ENCODE measurements at places on chromosomes 3 and 15.

GRCh38 chr3:111872979-111873378 is 13.9 kb downstream of the PHLDB2 start:
- no peak for DNase-seq

DNA sequence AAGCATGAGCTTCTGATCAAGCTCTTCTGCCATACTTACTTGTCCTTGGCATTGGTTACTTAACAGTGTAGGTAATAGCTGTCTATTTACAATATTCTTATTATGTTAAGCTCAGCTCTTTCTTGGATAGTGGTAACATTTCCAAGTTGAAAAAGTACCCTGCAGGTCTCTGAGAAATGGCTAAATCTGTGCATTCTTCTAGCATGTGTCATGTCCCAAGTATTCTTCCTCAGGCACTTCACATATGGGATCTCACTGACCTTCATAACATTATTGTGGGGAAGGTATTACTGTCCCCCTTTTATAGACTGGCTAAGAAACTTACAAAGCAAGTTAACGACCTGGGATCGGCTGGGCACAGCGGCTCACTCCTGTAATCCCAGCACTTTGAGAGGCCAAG is 236.1 kb downstream of the RORA start:
- no peak for DNase-seq

DNA sequence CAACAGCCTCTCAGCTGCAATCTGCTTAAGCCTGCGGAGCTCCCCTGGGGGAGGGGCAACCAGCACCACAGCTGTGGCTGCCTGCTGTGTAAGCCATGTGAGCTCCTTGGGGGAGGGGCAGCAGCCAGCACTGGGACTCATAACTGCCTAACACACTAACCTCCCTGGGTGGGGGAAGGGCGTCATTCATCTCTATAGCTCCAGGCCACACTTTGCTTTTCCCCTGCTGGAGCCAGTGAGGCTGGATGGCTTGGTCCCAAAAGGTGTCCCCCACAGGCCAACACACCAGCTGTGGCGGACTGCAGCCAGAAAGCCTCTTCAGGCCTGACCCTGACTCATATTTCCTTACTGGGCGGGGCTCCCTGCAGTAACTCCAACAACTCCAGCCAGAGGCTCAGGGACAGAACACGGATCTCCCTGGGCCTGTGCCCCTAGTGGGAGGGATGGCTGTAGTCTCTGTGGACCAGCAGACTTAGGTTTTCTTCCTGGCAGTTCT is 129.8 kb downstream of the PPM1L start:
- no peak for DNase-seq

GRCh38 chr3:70982284-70982683 is 601.2 kb downstream of the FOXP1 start:
- no peak for DNase-seq

DNA sequence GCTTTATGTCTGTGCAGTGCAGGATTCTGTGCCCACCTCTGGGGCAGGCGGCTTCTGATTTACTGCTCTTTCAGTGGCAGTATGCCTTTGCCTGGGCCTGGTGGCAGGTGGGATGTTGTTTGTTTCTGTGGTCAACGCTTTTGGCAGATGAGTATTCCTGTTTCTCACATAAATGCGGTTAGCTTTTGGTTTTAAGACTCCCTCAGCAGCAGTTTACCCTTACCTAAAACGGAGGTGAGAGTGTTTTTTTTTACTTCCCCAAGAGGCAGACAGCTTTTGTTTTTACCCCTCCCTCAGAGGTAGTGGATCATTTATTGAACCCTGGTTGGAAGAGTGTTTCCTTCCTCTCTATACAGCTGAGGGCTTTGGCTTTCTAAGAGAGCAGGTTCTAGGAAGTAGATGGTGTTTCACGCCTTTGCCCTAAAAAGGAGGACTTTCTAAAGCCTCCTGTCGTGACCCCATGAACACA is 134.1 kb upstream of the PLSCR5 start:
- DNase-seq: no peak

DNA sequence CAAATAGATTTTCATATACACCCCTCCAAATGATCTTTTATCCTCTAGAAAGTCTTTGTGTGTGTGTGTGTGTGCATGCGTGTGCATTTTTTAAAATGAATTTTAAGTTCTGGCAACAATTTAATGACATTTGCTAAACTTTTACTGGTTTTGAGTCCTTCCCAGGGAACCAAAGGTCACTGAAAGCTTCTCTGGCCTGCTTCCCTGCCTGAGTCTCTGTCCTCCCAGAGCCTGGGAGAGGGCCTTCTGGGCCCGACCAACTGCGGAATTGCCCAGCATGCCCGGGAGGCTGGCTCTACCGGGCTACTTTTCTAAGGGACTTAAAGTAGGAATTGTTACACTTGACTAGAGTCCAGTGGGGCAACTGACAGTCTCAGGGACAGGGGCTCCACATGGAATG is 7.4 kb upstream of the RBPMS2 start:
- DNase-seq: no peak

DNA sequence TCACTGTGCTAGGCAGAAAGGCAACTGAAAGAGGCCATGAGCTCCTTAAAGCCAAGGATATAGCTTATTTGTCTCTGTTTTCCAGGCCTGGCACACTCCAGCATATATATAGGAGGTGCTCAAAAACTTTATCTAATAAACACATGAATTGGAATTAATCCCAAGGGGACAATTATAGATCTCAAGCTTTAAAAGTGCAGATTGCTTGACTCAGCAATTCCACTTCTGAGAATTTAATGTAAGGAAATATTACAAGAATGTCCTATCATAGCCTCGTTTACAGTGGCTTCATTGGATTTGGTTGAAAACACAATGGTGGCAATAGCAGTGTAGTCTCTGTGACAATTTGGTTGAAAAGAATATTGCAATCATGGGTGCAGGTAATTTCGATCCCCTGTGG is 267.3 kb downstream of the SHQ1 start:
- no peak for DNase-seq

GRCh38 chr15:52879145-52879544 is 89.0 kb upstream of the ONECUT1 start:
- no peak for DNase-seq

GRCh38 chr3:186216900-186217819 is 108.3 kb upstream of the ETV5 start:
- DNase-seq: no peak

DNA sequence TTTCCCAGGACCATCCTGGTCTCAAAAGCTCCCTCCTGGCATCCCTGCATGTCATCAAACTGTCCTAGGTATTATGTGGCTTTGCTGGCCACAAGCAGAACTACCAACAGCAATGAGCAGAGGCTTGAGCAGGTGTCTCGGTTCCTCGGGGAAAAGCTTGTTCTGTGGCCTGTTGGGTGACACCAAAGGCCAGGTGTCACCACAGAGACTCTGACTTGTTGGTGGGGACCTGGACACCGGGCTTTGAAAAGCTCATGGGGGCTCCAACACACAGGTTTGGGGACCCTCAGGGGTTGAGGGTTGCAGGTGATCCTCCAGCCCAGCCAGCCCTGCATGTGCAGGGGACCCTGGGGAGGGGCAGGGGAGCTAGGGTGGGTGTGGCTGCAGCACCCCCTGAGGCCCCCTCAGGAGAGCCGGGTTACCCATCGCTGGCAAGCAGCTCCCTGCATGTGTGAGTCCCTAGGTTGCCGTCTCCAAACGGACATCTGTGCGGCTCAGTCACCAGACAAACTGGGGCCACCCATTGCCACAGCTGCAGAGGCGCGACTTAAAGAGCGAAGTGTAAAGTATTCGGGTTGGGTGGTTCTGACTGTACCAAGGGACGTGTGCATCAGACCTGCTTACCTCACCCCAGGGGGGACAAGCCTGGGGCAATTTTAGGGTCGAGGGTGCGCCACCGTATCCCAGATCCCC is 140.1 kb downstream of the CHSY1 start:
- no peak for DNase-seq

DNA sequence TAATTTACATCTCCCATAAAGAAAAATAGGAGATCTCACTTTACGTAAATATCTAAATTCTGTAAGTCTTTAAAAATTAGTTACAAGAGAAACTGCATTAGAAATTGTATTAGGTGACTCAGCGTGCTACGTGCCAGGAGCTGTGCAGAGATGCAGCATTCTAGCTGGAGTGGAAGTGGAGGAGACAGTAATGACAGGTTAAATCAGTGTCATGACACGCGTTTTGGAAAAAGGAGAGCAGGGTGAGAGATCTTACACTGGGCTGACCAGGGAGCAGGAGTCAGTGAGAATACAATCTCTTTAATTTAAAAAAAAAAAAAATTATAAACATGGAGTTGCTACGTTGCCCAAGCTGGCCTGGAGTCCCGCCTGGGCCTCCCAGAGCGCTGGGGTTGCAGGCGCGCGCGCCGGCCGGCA is 635 bp downstream of the TUBGCP5 start:
- no peak for DNase-seq

GRCh38 chr15:31265871-31266711 is 60.5 kb upstream of the KLF13 start:
- DNase-seq: peak; percentile 83

DNA sequence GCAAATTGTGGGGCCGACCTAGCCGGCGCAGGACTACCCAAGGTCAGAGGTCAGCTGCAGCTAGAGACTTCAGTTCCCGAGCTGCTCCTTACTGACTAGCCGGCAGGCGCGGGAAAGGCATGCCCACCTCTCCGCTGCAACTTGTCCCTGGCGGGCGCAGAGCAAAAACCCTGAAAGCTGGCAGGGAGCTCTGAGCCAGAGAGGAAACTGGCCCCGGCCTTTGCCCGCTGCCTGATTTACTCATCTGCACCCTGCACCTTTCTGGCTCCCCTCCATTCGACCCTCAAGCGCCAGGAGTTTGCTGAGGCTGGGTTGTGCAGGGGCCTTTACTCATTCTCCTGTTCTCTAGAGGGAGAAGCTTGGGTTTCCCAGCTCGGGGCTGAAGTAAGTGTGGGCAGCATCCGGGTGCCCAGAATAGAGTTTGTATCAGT is 1.5 kb downstream of the ZIC4 start:
- DNase-seq: no peak

DNA sequence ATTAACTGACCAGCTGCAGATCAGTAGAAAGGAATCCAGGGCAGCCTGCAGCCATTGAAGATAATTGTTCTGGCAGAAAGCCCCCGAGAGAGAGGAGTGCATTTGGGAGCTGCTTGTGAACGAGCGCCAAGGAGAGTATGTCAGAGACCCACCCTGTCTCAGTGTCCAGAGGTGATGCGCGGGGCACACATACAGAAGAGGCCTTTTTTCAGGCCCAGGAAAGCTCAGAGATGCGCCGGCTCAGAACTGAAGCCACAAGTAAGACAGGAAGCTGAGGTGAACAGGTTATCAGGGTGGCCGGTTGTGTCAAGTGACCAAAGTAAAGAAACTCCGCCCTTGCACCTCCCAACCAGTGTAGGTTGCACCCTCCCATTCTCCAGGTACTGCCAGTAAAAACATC is 59.8 kb upstream of the HEG1 start:
- DNase-seq: no peak

GRCh38 chr15:70240082-70240481 is 142.4 kb upstream of the TLE3 start:
- DNase-seq: peak; percentile 55
